Stimulated activated CD8-positive, alpha-beta memory T cell treated with anti-CD3 and anti-CD28 coated beads, Interleukin-4, amount 100 ng/mL, for 1 hour (primary cell): ENCODE measurements at places on chromosomes 4 and X.

- no peak for DNase-seq
Observed at GRCh38 chr4:73864961-73865360, 4.2 kb upstream of the CXCL1 start.

- no peak for DNase-seq
Observed at GRCh38 chr4:72076562-72076961, 44.8 kb downstream of the NPFFR2 start.

- no peak for DNase-seq
Observed at GRCh38 chr4:566035-566434, 10.1 kb downstream of the TMEM271 start.

- no peak for DNase-seq
Observed at GRCh38 chr4:99117876-99118693, 26.0 kb downstream of the ADH4 start.

DNA sequence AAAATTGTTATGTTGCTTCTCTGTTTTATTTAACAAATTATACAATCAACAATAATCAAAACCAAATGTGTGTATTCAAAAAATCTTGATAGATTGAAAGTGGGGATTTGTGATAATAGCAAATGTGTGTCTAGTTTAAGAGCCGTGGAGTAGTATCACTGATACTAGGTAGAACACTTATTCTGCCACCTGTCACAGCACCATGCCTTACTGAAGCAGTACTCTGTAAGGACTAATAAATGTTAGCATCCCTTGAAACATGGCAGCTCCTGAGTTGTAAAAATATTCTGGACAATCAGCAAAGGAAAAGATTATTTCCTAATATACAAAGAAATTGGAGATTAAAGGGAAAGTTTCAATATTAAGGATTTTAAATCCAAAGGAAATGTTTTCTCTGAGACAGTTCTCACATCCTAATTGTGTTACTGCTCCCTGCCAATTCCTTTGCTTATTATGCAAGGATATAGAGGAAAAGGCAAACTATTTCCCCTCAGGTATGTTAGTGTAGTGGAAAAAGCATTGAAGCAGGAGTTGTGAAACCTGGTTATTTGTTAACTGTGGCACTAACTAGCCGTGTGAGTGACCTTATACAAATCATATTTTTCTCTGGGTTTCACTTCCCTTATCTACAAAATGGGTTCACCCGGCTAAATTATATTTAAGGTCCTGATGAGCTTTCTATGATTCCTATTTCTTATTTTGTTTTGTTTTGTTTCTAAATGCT is 303.1 kb downstream of the ARHGAP24 start:
- DNase-seq, result no peak
